ENCODE measurements at places on chromosomes 7 and 10. TPM values are rescaled to one million over a fixed set of nuclear protein-coding genes. Genes with fewer than 3 reads are reported as not detected.

Gene POU6F2
- total RNA-seq = 0.69 TPM

Gene CLDN12
- 37.4 TPM for total RNA-seq

Gene OR2AE1
- not detected for total RNA-seq

Gene CYP17A1
- total RNA-seq = not detected

Gene OR13A1
- not detected for total RNA-seq

Gene SFRP5
- total RNA-seq = 0.56 TPM

Gene STEAP4
- total RNA-seq = 202 TPM

Gene HTR5A
- total RNA-seq = not detected

Gene PIK3AP1
- total RNA-seq = 14.5 TPM

Gene FAM25G
- not detected for total RNA-seq

Gene LIPN
- total RNA-seq = 0.32 TPM

Gene GRID2IP
- not detected for total RNA-seq

Gene IL2RA
- 0.81 TPM for total RNA-seq

- peak; percentile 72 for DNase-seq
Observed at GRCh38 chr7:378551-379455, 88.8 kb downstream of the FOXL3 start.

- DNase-seq = no peak
Observed at GRCh38 chr7:100157069-100157333, 1.5 kb downstream of the TRAPPC14 start.

DNA sequence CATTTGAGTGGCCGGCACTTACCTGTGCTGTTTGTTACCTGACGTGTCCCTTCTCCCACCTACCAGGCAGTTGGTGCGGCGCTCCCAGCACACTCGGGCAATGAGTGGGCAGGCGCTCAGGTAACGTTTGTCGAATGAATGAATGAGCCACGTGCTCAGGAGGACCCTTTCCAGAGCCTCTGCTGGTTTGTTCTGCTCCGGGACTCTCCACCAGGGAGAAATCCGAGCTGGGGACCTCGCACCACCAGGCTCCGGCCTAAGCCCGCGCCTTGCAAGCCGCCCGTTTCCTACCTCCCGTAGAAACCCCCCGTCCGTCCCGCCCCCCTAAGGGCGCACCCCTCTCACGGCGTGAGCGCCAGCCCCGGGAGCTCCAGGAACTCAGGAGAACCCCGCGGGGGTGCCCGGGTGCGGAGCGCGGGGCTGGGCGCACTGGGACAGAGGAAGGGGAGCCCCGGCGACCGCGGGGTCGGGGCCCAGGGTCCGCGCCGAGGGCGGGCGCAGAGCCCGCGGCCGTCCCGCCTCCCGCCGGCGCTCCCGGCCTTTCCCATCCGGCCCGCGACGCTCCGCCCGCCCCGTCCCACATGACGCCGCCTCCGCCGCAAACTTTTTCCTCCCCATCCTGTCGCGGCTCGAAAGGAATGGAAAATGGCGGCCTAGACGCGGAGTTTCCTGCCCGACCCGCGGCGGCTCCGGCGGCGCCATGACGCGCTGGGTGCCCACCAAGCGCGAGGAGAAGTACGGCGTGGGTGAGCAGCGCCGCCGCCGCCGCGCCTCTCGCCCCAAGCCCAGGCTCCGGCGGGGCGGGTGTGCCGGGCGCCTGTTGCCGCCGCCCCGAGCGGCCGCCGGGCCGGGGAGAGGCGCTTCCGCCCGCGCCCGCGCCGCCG, at the start of gene DOCK1:
Gene DOCK1, plus strand, starts transcription at position 611 of the 884 bp plus-strand sequence. Its CDS starts 90 bp downstream, at position 701.
- DNase-seq = peak; percentile 90

DNA sequence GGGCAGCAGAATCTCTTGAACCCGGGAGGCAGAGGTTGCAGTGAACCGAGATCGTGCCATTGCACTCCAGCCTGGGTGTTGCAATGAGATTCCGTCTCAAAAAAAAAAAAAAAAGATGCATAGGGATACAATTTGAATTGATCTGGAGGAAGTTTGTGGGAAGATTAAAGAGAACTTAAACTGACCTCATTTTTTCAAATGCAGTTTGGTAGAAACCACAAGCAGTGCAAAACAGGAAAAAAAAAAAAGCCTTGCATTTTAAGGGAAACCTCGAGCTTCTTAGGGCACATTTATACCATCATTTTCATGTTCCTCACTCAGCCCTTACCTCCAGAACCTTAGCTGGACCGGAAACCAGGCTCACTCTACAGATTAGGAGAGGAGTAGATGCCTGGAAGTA, 2.8 kb downstream of the KCTD7 start:
- DNase-seq = no peak

- DNase-seq = no peak
Observed at GRCh38 chr10:55509168-55509567, 708.1 kb upstream of the PCDH15 start.

DNA sequence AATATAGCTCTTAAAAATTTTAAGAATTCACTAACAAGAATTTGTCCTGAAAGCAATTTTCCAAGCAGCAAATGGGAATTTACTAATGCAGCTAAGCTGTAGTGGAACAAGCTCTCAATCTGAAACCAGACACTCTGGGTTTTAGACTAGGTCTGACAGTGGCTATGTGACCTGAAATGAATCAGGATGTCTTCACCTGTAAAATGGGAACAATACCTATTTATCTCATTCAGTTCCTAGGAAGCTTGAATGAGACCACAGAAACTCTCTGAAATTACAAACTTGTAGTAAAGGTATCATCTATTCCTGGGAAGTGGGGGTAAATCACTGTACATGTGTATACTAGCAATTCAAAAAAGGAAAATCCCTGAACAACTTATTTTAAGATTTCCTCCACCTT, 1.2 kb downstream of the DNAJC2 start:
- no peak for DNase-seq

GRCh38 chr7:36806891-36807290, 82.6 kb upstream of the AOAH start:
- no peak for DNase-seq

DNA sequence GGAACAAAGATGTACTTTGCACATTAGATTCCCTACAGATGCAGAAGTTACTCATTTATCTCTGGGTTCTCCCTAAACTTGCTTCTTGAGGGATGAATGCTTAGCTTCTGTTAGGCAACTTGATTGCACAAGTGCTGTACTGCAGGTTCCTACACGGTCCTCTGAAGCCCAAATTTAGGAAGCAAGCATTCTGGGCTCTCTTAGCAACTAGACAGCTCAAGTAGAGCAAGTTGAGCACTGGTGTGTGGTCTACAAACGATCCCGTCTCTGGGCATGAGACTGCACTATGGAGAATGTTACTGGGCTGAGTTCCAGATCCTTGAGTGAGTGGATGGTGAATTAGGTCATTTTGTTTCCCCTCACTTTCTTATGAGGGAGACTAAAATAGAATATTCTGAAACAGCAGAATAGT, 14.3 kb downstream of the SEMA3D start:
- DNase-seq = no peak

DNA sequence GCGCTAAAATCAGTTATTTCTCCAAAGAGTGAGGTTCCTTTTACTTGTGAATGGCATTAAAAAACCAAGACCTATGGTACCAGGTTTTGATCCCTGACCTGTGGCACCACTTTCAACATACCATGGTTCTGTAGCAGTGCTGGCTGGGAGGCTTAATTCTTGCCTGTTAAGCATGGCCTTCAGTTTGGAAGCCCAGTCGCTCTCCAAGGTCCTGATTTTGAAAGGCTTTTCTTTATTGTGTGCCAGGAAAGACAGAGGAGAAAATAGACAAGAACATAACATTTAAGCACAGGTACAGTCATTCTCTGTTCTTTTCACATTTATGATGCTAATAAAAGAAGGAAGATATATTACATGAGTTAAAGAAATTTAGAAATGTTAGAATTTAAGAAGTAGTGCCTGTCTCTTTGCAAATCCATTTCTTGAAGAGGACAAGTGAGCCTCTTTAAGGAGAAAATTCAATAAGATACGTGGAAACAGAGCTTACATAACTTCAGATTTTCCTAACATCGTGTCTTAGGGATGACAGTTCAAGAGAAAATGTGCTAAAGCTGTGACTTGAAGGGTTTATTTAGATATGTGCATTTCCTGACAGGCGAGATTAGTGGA, 357.6 kb downstream of the DPP6 start:
- DNase-seq = no peak

- peak; percentile 98 for DNase-seq
Observed at GRCh38 chr7:41955893-41956675, 253.2 kb upstream of the INHBA start.

- DNase-seq = no peak
Observed at GRCh38 chr7:145665499-145666258, 450.9 kb upstream of the CNTNAP2 start.

DNA sequence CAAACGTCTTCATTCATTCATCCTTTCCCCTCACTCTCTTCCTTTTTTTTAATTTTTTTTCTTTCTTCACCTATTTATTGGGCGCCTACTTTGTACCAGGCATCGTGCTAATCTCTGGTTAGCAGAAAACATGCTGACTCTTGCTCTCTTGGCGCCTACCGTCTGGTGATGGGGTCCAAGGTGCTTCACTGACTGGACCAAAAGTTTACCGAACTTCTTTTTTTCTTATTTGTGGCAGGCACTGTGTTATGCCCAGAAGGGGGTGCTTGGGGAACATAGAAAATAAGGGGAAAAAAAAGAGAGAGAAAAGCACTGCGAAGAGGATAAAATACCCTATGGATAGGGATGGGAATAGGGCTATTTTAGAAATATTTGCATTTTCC, 505 bp upstream of the FAM204A start:
- no peak for DNase-seq

- peak; percentile 83 for DNase-seq
Observed at GRCh38 chr7:131859147-131859821, 302.9 kb upstream of the PODXL start.

- no peak for DNase-seq
Observed at GRCh38 chr10:78571286-78571685, 497.5 kb upstream of the ZMIZ1 start.

DNA sequence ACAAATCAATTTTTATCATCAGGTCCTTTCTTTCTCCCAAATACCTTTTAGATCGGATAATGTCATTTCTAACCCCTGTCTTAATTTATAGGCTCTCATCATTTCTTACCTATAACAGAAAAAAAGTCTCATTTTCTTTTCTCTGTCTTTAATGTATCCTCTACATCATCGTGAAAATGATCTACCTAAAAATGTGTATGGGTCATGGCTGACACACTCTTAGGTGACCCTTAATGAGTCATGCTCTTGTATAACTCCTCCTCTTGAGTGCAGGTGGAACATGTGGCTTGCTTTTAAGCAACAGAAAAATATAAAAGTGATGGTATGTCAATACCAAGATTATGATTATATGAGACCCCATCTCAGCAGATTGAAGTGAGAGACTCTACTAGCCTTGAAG, 139.4 kb downstream of the SEMA3C start:
- no peak for DNase-seq

GRCh38 chr7:128790315-128791041, 1.3 kb upstream of the CCDC136 start:
- DNase-seq = no peak

- peak; percentile 58 for DNase-seq
Observed at GRCh38 chr7:151429560-151430331, 10.2 kb downstream of the CRYGN start.

DNA sequence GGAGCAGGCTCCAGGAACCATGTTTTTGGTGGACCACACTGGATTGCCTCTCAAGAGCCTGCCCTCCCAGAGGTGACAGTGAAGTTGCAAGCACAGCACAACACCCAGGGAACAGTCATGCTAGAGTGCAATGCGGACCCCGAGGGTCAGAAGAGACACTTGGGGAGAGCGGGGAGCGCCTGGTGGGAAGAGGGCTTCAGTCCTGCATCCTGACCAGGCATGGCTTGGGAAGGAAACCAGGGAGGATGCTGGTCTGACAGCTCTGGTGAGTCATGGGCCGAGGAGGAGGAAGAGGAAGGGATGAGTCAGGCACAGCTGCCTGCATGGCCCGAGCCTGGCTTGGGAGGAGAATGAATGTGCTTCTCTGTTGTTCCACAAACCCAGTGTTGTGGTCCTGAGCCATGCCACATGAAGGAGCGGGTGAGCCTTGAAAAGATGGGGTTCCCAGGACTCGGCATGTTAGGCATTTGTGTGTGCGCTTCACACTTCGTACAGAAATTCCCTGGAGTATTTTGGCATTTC, 29.5 kb upstream of the ANKRD2 start:
- peak; percentile 95 for DNase-seq

GRCh38 chr10:91632671-91633550, at the start of gene PPP1R3C:
Gene PPP1R3C (minus strand): TSS chr10:91633071. CDS start chr10:91632969, 102 bp downstream.
- DNase-seq = peak; percentile 96

GRCh38 chr10:75015442-75015841, 96.0 kb upstream of the SAMD8 start:
- DNase-seq = no peak

DNA sequence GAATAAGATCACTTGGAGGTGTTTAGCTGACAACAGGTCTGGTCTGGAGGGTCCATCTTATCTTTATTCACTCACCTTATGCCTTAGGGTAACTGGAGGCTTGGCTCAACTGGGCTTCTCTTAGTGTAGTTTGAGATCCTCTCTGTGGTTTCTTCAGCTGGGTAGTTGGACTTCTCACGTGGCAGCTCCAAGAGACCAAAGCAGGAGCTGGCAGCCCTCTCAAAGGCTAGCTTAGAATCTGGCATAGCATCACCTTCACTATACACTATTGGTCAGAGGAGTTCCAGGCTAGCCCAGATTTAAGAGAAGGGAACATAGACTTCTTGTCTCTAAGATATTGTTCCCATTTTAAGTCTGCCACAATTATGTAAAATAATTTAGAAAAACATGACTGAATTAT, 16.4 kb downstream of the ADK start:
- DNase-seq = no peak

GRCh38 chr7:34675749-34676374, 17.8 kb downstream of the NPSR1 start:
- no peak for DNase-seq

GRCh38 chr7:460374-461116, 59.1 kb downstream of the PDGFA start:
- peak; percentile 80 for DNase-seq

GRCh38 chr7:73451780-73452398, 18.3 kb downstream of the FZD9 start:
- DNase-seq = no peak

- no peak for DNase-seq
Observed at GRCh38 chr7:14233076-14233867, 243.8 kb upstream of the ETV1 start.

DNA sequence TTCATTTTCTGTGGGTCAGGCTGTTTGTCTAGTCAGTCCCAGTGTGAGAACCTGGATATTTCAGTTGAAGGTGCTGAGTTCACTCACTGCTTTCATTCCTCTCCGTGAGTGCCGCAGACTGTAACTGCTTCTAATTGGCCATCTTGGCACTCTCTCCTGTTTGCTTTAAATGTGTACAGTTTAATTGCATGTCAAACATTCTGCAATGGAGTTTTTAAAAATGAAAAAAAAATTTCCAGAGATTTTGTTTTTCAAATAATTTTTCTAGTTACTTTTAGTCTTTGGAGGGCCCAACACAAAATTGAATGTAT, 87.8 kb downstream of the CCSER2 start:
- no peak for DNase-seq

GRCh38 chr10:102675666-102676533, 31.6 kb downstream of the TRIM8 start:
- no peak for DNase-seq

Data from posterior vena cava (tissue), 2 donors.